ENCODE measurements at places on chromosomes 2 and 18.

GRCh38 chr18:38321262-38321661 lies 755.7 kb upstream of the CELF4 start:
- DNase-seq = no peak

- DNase-seq = no peak
These were observed 146.7 kb downstream of the PARD3B start for GRCh38 chr2:204691911-204692510.

GRCh38 chr2:240936106-240936505 lies 30.0 kb downstream of the CROCC2 start:
- DNase-seq = no peak

- no peak for DNase-seq
These were observed 56.7 kb upstream of the ZNF236 start for GRCh38 chr18:76765649-76766048.

- no peak for DNase-seq
These were observed 504.5 kb downstream of the IRS1 start for GRCh38 chr2:226295123-226295522.

- no peak for DNase-seq
These were observed 211.8 kb upstream of the DSEL start for GRCh38 chr18:67728364-67728763.

GRCh38 chr2:24893934-24894333 lies 26.1 kb downstream of the ADCY3 start:
- no peak for DNase-seq

- no peak for DNase-seq
These were observed 7.4 kb downstream of the CNNM4 start for GRCh38 chr2:96768083-96768561.

GRCh38 chr2:64624862-64625261 lies 28.9 kb downstream of the SERTAD2 start:
- no peak for DNase-seq

GRCh38 chr2:120966510-120967254 lies 231.0 kb downstream of the GLI2 start:
- no peak for DNase-seq

DNA sequence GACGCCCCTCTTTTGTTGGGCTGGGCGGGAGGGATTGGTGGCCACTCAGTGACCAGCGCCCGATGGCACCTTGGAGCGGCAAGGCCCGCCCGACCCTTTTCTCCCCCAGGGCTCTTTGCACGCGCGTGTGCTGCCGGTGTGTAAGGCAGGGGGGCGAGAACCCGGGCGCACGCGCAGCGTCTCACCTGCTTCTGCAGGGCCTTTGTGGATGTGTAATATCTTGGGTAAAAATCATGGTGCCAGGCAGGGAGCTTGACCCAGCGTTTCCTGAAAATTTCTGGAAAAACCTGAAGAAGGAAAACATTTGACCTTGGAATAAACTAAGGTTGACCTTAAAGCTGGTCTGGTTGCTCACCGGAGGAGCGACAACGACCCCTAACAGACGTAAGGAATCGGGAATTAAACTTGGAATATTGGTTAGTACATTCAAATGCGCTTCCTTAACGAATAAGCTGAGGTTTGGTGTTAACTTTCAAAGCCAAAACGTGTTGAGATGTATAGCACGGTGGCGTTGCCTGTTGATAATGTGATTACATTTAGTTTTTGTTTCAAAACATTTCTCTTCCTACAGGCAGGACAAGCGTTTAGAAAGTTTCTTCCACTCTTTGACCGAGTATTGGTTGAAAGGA lies 438 bp downstream of the HSPE1 start:
- no peak for DNase-seq

DNA sequence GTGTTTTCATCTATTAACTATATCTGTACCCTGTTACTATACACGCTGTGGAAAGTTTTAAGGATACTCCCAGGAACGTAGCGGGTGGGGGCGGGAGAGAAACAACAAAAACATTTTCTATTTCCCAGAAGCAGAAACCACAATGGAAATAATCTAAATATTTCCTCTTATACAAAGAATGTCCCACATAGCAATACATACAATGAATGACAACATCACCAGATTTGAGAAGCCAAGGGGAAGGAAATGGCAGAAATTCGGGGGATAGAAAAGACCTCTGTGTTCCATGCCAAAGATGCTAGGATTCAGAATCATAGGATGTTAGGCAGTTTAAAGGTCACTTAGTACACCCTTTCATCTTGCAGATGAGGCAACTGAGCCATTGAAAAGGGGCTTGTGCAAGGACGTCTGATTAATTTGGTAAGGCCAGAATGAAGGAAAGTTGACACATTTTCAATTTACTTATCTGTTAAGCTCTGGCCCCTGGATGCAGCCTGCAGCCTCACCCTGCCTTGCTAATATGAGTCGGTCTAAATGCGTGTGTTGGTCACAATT lies 41.1 kb upstream of the SCYGR1 start:
- DNase-seq = no peak

DNA sequence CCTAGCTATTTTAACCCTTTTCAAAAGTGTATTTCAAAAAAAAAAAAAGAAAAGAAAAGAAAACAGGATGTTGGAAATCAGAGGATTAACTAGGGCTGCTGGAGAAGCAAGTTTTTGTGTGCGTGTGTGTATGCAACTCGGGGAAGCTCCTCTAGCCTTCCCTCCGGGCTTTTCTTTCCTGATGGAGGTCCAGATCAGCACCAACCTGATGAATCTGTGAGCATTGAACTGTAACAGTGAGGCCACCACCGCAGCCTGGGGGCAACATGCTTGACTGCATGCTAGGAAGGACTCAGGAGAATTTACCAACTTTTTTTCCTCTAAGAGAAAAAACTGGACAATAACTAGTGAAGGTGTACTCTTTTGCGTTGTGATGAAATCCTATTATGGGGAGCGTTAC lies 2.3 kb downstream of the OBSL1 start:
- DNase-seq = no peak

GRCh38 chr2:60336442-60337141 lies 216.9 kb downstream of the BCL11A start:
- no peak for DNase-seq

GRCh38 chr2:168355121-168355520 lies 101.0 kb upstream of the CERS6 start:
- no peak for DNase-seq

DNA sequence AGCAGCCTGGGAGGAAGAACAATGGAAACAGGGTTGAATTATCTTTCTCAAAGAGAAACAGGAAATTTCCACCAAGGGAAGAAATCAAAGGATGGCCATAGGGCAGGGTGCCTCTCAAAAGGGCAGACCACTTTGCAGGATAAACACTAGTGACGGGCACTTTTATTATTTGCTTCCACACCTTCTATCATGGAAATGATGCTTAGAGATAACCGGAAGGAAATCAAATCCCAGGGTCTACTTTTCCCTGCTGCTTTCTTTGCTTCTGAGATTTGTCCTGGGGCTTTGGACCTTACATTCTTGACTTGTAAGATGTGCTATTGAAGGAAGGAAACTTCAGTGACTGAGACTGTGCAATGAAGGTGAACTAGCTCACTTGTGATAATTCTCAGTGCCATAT lies 1.1 kb upstream of the SCN9A start:
- no peak for DNase-seq

GRCh38 chr2:51778806-51779205 lies 746.9 kb upstream of the NRXN1 start:
- DNase-seq = no peak

DNA sequence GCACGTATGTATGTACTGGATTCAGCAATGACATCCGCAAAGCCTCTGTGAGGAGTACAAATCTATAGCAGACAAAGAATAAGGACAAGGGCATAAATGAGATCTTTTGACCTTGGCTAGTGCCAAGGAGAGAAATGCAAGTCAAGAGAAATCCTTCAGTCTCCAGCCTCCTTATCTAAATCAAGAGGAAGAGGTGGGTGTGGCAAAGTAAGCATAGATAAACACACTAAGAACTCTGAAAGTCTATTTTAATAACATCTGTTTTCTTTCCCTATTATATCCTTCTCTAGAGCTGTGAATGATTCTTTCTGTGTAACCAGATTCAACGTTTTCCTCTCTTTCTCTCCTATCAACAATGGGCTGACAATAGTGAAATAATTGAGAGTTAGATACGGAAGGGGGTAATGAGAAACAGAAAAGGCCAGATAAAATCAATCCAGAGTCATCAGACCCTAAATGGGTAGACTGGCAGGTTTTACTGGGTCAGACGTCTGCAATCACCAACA lies 118.5 kb upstream of the ZFP36L2 start:
- DNase-seq = no peak

GRCh38 chr2:197200051-197200761 lies 110.4 kb downstream of the ANKRD44 start:
- DNase-seq = no peak

DNA sequence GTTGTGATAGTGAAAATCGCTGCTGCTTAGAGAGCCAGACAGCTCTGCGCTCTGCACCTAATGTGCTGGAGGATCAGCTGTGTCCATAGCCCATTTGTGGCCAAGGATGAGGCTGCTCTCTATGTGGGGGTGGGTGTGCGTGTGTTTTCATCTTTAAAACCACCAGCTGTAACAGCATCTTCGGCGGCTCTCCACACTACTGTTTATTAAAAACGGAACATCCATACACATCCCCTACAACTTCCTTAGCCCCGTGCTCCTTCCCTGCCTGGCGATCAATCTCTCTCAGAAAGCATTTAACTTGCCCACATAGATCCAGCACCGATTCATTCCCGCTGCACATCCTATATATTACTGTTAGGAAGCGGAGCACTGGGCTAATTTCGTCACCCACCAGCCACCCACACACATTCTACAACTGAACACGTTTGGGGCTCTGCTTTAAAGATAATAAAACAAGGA lies 1.6 kb downstream of the CELF4 start:
- no peak for DNase-seq

DNA sequence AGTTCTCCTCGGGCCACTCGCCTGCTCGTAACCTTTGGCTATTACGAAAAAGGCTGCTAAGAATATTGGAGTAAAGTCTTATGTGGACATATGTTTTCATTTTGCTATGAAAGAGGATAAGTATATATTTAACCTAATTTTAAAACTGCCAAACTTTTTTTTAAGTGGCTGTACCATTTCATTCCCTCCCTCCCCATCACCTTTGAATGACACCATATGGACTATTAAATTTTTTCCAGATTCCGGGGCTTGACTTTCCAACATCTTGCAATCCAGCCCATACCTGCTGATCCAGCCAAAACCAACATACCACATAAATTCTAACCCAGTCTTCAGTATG lies 31.5 kb downstream of the REEP1 start:
- DNase-seq = no peak

- no peak for DNase-seq
These were observed 12.6 kb downstream of the DHX57 start for GRCh38 chr2:38863061-38863695.

GRCh38 chr2:114714313-114714712 lies 271.9 kb downstream of the DPP10 start:
- no peak for DNase-seq

DNA sequence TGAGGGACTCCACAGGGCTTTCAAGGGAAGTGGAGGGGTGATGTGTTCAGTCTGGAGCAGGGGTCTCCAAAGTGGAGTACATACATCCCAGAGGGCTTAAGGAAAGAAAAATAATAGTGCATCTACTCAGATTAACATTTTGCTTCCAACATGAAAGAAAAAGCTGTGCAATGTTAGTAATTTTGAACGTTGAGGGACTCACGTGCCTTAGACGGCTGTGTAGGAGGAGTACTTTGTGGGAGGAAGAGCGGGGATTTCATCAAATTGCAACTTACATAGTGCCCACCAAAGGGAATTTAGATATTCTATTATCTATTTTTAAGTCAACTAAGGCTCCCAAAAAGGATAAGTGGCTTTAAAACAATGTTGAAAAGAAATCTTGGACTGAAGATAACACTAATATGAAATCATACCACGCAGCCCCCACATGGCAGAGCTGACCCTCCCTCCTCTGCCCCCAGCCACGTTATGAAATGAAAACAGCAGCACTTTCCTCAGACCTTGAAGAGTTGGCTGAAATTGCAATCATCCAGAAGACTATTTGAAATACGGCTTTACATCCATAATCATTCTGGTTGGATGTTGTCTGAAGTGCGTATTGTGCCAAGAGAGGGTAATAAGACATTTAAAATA lies 42.9 kb downstream of the MEX3C start:
- no peak for DNase-seq

- no peak for DNase-seq
These were observed 178.8 kb upstream of the GLI2 start for GRCh38 chr2:120556911-120557310.

DNA sequence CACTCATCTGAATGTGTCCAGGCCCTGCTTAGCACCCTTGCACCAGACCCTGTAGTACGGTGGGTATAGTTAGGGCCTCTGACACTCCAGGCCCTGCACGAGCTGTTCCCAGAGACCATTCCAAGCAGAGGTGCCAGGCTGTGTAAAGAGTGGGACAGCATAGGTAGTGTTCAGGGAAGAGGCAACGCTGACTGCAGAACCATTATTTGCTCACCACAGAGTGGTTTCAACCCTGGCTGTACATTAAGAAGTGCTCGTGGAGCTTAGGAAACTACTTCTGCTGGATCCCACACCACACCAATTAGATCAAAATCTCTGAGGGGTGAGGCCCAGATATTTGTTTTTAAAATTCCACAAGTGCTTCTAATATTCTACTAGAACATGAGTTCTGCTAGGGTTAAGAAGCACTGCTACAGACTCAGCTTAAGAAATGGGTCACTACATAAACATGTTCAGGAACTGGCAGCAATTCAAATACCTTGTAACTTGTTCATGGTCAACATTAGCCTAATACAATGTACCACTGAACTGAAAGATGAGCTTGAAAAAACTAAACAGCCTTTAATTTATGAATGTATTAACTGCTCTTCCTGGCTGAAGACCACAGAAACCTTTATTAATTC lies 183.0 kb downstream of the MYO5B start:
- no peak for DNase-seq

Measured in activated CD4-positive, CD25-positive, alpha-beta regulatory T cell treated with anti-CD3 and anti-CD28 coated beads, Interleukin-2, amount 50 U/mL, for 16 hours (primary cell).